Activated CD4-positive, alpha-beta T cell treated with anti-CD3 and anti-CD28 coated beads, Interleukin-10, Interleukin-2, amounts not matched to agents 100 ng/mL and 50 ng/mL, durations not matched to agents 16 hours and 8 hours (primary cell): ENCODE measurements at places on chromosomes 12 and 14.

DNA sequence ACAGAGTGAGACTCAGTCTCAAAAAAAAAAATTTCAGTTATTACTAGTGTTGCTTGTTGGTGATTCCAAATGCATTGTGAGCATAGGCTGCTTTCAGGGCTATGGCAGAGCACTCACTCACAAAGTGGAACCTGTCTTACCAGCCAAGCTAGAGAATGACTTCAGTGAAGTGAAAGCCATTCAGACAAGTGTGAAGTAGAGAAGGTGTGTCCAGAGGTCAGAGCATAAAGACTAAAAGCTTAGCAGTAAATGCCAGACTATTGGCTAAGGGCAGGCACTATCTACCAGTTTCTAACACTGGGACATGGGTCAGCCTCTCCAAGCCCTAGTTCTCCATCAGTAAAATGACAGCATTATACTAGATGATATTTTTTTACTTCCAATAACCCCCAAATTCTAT is 12.7 kb downstream of the PPP1R36 start:
- no peak for DNase-seq

- DNase-seq, result no peak
Measured at GRCh38 chr14:69493038-69493437, 8.5 kb downstream of the PLEKHD1 start.

GRCh38 chr12:65100140-65100539 is 21.0 kb downstream of the WIF1 start:
- no peak for DNase-seq

DNA sequence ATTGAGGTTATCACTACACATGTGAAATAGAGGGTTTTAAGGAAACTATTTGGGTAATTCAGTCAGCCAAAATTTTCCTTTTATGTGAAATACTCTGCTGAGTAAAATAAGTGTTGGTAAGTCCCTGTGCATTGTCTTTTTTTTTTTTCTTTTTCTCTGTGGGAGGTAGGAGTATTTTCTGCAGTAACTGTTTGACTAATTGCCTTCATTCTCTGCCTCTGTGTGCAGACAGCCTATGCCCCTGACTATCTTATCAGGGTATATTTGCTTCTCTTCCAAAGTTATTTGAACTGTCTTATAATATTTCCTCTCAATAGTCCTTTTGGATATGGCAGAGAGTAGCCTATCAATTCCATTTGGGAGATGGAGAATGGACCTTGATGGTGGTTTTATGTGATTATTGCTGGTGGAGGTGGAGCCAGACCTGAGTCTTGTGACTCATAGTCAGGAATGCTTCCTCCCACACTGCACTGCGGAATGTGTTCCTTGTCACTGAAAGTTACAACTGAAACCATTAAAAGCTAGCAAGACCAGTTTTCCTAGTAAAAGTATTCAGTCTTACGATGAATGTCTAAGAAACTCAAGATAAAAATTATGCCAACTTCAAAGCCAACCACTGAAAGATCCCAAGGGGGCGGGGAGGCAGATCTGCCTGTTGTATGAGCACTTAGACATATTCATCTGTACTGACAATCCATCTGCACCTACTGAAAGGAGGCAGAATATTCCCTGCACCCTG is 40.9 kb upstream of the STXBP6 start:
- DNase-seq, result no peak

- DNase-seq, result no peak
Measured at GRCh38 chr12:116068853-116069252, 208.6 kb downstream of the MED13L start.

DNA sequence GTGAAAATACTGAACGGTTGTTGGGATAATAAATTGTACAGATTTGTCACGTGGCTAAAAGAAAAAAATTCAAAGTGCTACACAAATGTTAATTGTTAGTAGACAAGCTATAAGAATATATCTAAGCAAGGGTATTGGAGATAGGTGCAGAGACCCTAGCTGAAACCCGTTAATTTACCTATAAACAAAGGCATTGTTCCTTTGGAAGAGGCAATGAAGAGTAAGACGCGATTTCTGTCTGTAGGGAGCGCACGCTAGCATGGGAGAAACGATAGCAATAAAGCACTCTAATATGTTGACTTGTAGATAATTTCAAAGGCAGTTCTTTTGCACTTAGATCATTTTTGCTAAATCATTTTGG is 565 bp downstream of the CCDC77 start:
- DNase-seq, result peak; percentile 31

- no peak for DNase-seq
Measured at GRCh38 chr12:63999853-64000252, 155.4 kb downstream of the SRGAP1 start.

GRCh38 chr14:55410876-55411275 is 754 bp downstream of the ATG14 start:
- DNase-seq, result no peak

GRCh38 chr14:102962111-102962627 is 39.7 kb downstream of the AMN start:
- DNase-seq, result no peak

DNA sequence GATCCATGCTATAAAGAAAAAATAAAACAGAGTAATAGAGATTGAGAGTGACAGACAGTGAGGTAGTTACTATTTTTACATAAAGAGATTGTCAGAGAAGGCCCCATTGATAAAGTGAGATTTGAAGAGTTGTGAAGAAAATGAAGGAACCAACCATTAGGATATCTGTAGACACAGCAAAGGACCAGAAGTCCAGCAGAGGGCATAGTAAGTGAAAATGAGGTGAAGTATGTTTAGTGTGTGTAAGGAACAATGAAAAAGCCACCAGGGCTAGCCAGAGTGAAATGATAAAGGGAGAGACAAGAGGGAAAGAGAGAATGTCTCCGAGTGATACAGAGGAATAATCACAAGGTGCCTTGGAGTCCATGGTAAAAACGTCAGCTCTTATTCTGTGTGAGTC is 411.0 kb downstream of the NELL2 start:
- no peak for DNase-seq

DNA sequence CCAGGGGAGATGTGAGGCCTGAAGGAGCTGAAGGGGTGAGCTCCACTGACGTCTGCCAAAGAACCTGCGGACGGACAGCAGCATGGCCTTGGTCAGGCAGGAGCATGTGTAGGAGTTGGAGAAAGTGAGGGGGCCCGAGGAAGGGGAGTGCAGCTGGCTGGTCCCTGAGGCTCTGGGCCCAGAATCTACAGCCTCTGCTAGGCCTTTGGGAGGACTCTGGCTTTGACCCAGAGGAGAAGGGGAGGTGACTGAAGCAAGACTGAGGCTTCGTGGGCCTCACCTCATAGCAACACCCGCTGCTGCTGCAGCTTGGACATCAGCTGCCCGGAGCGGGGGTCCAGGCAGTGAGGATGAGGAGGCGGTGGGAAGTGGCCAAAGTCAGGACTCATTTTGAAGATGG is 216.6 kb upstream of the FKBP4 start:
- DNase-seq, result no peak

DNA sequence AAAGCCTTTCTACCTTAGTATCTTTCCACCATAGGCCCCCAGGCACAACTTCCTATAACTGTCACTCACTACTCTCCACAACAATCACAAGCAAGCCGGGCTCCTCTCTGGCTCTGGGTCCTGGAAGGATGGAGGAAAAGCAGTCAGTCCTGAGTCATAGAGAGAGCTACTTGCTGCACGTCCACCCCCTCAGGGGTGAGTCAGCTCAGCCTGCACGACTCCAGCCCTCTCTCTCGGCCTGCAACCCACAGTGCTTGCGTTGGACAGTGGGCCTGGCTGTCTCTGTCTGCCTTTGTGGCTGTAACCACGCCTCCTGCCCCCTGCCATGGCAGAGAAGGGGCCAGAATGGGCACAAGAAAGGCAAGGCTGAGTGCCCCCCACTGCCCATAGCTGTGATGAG is 154.1 kb upstream of the FKBP4 start:
- DNase-seq, result peak; percentile 49

- peak; percentile 53 for DNase-seq
Measured at GRCh38 chr12:48980953-48981756, 3.0 kb downstream of the WNT1 start.

- DNase-seq, result no peak
Measured at GRCh38 chr12:123092866-123093265, 58.0 kb downstream of the PITPNM2 start.

DNA sequence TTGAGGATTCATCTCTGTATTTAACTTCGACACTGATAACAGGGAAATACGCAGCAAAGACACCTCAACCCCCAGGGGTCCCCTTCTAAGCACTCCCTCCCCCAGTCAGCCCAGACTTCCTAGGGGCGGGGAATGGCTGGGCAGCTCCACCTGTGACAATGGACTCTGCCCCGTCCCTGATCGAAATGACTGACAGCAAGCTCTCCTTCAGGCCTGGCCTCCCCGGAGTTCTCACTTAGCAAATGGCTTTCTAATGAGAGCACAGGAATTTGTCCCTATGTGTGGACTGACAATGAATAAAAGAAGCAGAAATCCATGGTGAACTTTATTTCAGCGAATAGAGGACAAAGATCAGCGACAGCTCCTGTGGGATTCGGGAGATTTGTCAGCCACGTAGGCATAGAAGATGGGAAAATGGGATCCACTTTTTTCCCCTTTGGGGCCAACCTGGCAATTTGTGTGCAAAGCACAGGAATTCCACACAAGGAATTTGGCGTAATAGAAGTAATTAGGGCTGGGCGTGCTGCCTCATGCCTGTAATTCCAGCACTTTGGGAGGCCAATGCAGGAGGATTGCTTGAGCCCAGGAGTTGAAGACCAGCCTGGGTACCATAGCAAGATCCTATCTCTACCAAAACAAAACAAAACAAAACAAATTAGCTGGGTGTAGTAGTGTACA is 63.8 kb downstream of the TNFAIP2 start:
- DNase-seq, result no peak

DNA sequence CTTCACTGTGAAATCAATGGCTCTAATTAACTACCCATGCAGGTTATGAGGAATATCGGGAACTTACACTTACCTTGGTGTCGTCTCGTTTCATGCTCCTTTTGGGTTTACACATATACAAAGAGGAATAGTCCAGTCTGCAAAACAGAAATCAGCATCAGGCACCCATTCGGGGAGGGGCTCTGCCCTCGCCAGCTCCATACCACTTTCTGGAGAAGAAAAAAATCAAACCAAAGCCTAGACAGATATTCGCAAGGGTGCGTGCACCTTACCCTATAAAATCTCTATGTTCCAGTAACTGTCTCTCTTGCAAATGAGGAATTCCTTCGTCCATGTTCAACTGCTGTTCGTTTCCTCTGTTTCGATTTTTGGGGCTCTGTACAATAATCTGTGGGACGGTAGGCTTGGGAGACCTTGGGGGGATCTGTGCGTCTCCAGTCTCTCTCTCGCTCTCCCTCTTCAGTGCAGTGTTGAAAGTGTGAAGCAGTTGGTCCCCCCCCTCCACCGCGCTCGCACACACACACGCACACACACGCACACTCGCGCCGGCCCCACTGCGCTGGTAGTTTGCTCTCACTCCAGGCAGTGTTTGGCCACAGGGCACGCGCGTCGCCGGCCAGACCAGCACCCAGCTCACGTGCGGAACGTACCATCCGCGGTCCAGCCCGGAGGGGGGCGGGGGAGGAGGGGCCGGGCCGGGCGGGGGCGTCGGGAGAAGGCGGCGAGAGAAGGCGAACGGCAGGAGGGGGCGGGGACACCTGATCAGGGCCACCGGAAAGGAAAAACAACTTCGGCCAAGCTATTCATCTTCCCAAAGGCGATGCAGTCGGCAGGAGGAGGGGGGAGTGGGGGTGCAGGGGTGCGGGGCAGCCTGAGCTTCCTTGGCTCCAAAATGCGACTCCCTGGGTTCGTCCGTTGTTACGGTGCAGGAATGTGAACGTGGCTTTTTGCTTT is at the start of gene BHLHE41:
Gene BHLHE41 (minus strand): TSS at position 592 of the 954 bp plus-strand sequence. CDS start 258 bp downstream, at position 334.
- DNase-seq, result no peak

- no peak for DNase-seq
Measured at GRCh38 chr12:131833288-131833895, 5.2 kb downstream of the MMP17 start.

DNA sequence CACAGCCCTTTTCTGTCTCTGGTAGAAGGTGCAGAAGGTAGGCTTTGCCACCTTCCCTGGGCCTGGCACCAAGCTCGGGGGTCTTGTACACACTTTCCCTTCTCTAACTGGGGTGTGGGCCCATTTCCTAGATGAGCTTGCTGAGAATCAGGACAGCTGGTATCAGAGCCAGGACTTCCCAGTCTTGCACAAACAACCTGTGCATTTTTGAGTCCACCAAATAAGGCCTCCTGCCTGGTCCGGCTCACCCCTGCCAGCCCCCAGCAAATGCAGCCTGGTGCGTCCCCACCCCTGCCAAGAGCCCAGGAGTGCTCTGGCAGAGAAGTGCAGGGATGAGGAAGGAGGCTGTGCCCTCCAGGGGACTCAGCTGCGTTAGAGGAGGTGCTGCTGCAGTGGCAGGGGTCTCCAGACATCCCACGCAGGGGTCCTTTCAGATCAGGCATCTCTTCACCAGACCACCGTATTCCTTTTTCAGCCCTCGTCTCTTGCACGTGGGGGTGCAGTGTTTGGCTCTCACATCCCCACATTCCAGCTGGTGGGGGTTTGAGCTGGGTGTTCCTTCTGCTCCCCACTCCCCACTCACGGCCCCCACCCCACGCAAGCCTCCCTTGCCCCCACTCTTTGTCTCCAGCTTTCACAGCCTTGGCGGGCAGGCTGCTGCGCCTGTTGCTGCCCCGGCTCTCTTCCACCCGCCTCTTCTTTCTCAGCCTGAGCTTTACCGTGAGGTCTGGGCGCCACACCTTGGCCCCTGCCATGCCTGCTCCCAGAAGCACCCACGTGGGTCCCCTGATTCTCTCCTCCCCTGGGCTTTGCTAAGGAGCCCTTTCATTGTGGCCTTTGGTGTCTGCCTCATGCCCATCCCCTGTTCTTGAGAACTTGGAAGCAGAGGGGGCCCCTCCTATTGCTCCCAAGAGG is 32.3 kb downstream of the MEG3 start:
- DNase-seq, result no peak

DNA sequence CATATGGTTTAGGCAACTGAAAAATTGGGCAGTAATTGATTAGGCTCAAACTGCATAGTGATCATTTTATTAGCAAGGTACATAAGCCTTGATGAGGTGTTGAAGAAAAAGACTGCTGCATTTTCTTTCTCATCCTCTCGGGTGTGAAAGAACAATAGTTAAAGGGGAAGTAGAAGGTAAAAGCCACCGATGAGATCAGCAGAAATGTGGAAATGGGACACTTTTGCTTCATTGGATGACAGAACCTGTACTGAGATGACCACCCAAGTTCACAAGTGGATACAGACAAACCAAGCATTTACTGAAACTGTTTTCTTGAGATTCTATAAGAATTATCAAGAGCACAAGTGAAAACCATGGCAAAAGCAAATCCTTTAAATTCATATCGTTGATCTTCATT is 184.0 kb downstream of the TMX1 start:
- DNase-seq, result no peak

- DNase-seq, result peak; percentile 84
Measured at GRCh38 chr12:6336079-6336888, 5.6 kb downstream of the TNFRSF1A start.

DNA sequence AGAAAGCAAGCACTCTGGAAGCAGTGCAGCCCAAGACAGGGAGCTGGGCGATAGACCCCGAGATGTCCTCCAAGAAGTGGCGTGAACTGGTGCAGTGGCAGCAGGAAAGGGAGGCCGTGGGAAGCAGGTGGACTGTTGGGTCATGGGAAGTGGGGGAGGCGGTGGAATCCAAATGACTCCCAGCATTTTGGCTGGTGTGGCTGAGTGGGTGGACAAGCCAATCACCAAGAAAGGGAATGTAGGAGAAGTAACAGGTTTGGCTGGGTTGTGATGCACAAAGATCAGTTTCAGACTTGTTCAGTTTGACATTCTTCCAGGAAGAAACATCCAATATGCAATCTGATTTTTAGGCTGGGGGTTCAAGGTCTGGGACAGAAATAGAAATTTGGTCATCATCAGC is 46.0 kb upstream of the KTN1 start:
- DNase-seq, result no peak

GRCh38 chr14:23380197-23380914 is 3.5 kb downstream of the CMTM5 start:
- DNase-seq, result no peak

- DNase-seq, result peak; percentile 83
Measured at GRCh38 chr14:69129264-69129880, 23.5 kb downstream of the DCAF5 start.
